ENCODE measurements at places on chromosomes 7 and 10. TPM values are rescaled to one million over a fixed set of nuclear protein-coding genes. Genes with fewer than 3 reads are reported as not detected.

DNA sequence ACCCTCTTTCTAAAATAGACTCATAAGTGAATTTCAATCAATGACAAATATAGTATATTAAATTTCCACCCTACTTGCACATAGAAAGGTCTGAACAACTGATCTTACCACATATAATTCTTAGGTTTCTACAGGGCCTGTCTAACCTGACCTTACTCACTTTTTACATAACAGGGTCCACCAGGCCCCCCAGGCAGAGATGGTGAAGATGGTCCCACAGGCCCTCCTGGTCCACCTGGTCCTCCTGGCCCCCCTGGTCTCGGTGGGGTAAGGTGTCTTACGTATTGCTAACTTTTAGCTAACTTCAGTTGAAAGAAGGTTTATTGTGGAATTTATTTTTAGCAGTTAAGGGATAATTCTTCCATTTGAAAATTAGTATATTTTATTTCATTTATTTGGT lies 5.3 kb downstream of the COL1A2 start:
- DNase-seq = no peak

- no peak for DNase-seq
Measured at GRCh38 chr7:111223802-111224253, 132.9 kb downstream of the LRRN3 start.

HECW1 gene
- total RNA-seq = 5.0 TPM

ANKRD30A gene
- not detected for total RNA-seq

- no peak for DNase-seq
Measured at GRCh38 chr7:158428131-158428836, 159.3 kb downstream of the PTPRN2 start.

Data from H9 (cell line).